ENCODE measurements at places on chromosomes 7 and 10.

DNA sequence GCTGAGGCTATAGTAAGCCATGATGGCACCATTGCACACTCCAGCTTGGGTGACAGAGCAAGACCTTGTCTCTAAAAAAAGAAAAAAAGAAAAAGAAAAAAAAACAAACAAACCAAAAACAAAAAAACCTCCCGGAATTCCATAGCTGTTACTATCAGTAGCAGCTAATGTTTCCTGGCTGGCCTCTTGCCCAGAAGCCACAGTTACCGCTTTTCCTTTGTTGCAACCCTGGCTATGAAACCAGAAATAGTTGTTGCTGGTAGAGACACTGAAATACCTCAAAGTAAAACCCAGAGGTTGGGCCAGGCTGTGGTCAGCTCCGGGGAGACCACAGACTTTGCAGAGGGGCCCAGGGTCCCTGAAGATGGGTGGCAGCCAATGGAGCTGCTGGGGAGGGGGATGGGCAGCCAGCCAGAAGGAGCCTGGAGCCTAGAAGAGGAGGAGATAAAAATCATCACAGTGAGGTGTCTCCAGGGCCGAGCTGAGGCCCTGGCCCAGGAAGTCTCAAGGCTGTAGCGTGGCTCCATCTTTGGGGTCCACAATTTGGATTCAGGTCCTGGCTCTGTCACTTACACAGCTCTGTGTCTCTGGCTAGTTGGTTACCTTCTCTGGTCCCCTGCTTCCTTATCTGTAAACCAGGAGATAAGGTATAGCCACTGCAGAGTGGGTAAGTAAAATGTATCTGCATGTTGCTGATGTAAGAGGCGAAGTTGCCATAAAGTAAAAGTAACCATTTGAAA is 3.4 kb upstream of the CHST12 start:
- DNase-seq: no peak

DNA sequence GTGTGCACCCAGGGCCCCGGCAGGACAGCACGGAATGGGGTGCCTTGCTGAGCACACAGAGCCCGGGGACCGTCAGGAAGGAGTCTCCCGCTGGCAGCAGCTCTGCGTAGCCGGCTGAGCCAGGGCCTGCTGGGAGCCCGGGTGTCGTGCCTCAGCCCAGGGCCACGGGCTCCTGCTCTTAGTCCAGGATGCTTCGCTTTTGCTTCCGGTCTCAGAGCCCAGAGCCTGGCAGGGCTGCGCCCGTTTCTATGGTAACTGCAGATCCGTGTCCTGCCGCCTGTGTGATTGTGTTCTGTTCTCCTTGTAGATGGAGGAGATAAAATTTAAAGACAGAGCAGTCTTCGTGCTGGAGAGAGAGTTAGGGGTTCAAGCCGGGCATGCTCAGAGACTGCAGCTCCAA is 53.7 kb upstream of the DPYSL4 start:
- DNase-seq: no peak

DNA sequence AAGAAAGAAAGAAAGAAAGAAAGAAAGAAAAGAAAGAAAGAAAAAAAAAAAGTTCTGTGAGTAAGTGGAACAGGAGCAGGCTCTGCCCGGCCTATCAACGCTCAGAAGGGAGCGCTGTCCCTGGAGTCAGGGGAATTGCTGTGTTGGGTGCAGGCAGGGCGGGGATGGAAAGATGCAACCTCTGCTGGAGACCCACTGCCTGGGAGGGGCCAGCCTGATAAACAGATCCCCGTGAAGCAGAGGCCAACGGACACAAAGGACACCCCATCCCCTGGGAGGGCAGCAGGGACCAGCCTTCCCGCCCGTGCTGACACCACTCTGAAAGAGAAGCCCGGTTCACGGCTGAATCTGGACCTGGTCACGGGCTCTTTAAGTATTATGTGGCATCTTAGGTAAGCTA is 54.5 kb downstream of the TCERG1L start:
- no peak for DNase-seq

DNA sequence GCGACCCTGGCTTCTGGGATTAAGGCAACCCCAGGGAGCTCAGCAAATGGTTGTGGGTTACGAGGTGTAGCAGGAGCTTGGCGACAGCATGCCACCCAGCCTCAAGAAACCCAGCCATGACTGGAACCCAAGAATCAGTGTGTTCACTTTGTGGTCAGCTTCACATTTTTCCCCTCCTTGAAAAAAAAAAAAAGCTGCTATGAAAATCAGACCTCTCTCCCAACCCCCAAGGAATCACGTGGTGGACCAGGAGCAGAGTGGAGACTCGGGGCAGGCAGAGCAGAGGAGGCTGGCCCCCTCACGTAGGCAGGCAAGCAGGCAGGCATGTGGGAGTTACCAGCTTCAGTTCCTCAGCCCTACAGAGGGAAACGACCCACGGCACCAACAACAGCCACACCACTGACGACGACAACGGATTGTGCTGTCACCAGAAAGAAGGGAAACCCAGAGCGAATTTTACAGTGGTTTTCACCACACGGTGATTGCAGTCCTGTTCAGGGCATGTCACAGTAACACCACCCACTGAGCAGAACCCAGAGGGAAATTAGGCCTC is 203.4 kb downstream of the SLC25A13 start:
- no peak for DNase-seq

DNA sequence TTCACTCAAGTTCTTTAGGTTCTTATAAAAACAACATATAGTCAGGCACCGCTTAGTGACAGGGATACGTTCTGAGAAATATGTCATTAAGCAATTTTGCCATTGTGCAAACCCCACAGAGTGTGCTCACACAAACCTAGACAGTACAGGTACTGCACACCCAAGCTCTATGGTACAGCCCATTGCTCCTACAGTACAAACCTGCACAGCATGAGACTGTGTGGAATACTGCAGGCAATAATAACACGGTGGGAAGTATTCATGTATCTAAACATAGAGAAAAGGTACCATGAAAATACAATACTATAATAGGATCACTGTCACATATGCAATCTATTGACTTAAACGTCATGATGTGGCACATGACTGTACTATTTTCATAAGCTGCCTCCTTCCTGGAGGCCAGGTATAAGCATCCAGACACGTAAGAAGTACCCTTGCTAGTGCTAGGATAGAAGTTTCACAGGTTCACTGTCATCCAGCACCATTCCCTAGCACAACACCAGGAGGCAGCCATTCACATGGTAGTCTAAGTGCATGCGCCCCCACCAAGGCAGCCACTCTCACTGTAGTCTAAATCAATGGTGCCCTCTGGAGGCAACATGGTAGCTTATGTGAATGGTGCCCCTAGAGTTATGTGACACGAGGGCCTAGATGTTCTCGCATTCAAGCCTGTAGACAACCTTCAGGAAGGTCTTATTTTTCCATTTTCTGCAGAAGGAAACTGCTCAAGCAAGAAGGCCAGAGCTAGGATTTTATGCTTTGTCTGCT is 98.5 kb downstream of the ARHGAP22 start:
- no peak for DNase-seq

DNA sequence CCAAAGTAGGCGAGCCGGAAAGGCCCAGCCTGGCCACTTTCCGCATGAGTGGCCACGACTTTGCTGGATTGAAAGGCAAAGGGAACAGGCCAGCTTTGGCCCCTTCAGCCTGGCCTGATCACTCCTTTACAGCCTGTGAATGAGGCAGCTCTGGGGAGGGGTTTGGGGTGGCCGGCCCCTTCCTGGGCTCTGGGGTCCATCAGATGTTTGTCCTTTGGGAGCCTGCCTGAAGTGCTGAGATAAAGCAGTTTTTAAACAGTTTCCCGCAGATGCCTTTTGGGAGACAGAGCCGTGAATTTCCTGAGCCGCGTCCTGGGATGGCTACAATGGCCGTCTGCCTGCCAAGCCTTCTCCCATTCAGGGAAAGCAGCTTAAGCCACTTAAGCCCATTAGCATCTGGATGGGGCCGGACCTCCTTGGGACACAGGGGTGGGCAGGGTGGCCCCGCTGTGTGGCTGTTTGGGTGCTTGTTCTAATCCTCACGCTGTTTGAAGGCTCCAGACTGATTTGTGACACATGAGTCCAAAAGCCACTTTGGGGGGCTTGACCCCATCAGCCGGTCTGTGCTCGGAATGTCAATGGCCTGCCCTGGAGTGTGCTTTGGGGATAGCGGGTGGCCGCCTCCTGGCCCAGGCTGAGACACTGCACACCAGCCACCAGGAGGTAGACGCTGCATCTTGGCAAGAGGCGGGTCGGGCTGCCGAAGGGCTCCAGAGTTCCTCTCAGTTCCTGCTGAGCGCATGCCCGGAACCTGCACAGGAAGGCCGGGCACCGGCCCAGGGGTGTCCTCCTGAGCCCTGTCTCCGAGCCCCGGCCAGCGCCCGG is 38.9 kb downstream of the NKX6-2 start:
- no peak for DNase-seq

GRCh38 chr10:97016728-97017473 is 168.9 kb downstream of the SLIT1 start:
- DNase-seq: no peak

- no peak for DNase-seq
These were observed 131.5 kb upstream of the ACBD5 start for GRCh38 chr10:27372095-27372494.

GRCh38 chr10:125296598-125296997 is 136.2 kb upstream of the CTBP2 start:
- no peak for DNase-seq

DNA sequence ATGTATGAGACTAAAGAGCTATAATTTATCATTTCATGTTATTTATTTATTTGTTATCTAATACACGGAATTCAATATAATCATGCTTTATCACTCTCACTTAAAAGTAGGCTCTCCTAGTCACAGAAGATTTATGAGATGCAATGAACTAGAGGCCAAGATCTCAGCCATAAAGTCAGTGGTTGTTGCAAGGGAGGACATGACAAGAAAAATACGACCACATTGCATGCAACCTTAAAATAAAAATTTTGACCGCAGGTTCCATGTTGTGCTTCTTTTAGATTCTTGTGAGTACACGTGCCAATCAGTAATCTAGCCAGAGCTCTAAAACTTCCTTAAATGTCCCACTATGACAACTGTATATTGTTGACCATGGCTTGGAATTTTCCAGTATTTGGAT is 75.9 kb upstream of the SP8 start:
- DNase-seq: no peak

- DNase-seq: no peak
These were observed 65.6 kb downstream of the PTEN start for GRCh38 chr10:87928996-87929395.

DNA sequence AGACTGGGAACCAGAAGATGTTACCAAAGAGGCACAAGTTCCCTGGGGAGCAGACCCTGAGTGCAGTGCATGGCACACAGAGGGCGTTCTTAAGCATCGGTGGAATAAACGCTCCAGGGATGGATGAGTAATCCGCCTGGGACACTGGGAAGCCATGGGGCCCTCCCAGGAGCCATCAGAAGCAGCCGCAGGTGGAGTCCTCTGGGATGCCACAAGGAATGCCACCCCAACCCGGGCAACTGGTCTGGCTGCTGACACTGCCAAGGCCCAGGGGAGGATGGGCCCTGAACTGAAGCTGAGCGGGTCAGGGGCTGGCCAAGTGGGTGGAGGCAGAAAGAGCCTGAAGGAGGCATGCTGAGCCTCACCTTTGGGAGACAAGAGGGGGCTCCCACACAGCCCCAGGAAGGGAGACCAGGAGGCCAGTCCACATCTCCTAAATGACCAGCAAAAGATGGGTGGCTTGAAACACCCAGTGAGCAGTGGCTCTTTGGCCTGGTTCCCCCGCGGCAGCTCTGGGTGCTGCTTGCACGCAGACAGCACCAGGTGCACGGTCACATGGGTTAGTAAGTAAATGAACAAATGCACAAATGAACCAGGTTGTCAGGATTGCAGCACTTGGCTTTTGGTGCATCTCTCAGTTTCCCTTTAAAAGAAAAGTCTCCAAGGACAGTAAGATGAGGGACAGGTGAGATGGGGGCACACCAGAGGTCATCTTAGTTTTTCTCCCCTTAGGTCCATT is 141.3 kb upstream of the ZMIZ1 start:
- no peak for DNase-seq

GRCh38 chr7:30752979-30753378 is 1.0 kb downstream of the INMT start:
- no peak for DNase-seq

DNA sequence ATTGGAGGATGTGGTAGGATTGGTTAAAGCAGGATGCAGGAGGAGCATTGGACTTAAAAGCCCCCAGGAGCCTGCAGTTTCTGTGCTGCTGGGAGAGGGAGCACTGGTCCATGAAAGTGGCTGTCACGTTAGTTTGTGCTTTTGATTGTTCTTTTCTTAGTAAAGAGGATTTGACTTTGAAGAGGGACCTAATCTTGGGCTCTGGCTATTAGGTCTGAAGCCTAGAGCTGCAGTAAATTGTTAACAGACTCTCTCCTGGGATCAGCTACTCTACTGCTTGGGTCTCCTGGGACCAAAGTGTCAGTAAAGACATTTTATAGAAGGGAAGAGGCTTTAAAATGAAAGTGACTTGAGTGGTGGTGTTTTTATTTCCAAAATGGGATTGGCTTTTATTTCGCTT is 3.7 kb downstream of the ZFYVE27 start:
- DNase-seq: no peak

GRCh38 chr10:130244928-130245495 is 108.8 kb downstream of the GLRX3 start:
- DNase-seq: no peak

GRCh38 chr7:39086638-39087360 is 109.1 kb downstream of the POU6F2 start:
- peak; percentile 75 for DNase-seq

- no peak for DNase-seq
These were observed 119.9 kb downstream of the ADCYAP1R1 start for GRCh38 chr7:31171984-31172383.

GRCh38 chr10:112232670-112233069 is 49.1 kb upstream of the GPAM start:
- DNase-seq: no peak

- DNase-seq: peak; percentile 37
These were observed 14.0 kb downstream of the NEURL1 start for GRCh38 chr10:103507235-103508191.

GRCh38 chr7:55512635-55513191 is 59.6 kb downstream of the VOPP1 start:
- DNase-seq: no peak

DNA sequence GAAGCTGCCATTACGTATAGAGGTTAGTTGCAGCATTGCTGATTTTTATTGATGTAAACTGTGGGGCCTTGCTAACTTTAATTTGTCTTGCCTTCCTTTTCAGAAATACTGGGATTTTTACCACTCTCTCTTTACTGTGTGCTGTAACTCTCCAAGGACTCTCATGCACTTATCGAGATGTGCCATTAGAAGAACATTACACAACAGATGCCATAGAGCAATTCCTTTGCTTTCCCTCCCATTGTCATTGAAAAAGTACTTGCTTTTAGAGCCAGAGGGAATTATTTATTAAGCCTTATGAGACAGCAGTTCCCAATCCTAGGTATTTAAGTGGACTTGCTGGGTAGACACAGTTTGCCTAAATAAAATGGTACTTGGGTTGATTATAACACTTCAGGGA is 51.7 kb downstream of the ASB4 start:
- no peak for DNase-seq

DNA sequence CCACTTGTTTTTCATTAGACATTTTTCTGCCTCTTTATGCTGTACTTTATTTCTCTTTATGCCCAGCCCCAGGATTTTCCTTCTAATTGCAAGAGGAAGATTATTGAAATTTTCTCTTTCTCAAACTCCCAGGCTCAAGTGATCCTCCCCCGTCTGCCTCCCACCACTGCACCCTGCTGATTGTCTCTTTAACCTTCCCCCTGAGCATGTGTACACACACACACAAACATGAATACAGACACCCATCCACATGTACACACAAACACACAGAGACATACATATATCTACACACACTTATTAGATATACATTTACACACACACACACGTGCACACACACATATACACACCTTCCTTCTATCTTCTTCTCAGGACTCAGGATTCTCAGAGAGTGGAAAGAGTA is 37.3 kb upstream of the MAP3K8 start:
- no peak for DNase-seq

- DNase-seq: no peak
These were observed 40.6 kb downstream of the PYROXD2 start for GRCh38 chr10:98374217-98374985.
